ENCODE measurements at places on chromosomes 7 and 10.

DNA sequence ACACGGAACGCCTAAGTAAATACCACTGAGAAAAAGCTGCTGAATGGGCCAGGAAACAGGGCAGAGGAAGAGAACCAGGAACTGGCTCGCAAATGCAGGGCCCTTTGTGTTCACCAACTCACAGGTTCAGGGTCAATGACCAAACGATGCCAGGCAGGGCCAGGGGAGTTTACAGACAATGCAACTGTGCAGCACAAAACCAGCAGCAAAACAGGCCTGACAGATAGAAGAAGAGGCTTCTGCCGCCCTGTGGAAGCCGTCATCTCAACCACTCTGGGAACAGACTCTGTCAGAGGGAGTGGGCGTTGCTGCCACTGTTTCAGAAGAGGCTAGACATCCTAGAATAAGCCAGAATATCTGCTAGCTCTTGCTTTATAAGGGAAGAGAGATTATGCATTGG lies 117.9 kb downstream of the KMT2E start:
- no peak for DNase-seq

- no peak for DNase-seq
Observed at GRCh38 chr10:122854648-122855047, 9.0 kb upstream of the CUZD1 start.

- no peak for DNase-seq
Observed at GRCh38 chr7:110569486-110570205, 521.3 kb upstream of the LRRN3 start.

GRCh38 chr10:76033457-76034196 lies 602.2 kb downstream of the LRMDA start:
- no peak for DNase-seq

GRCh38 chr7:108382932-108383331 lies 73.3 kb downstream of the NRCAM start:
- no peak for DNase-seq

DNA sequence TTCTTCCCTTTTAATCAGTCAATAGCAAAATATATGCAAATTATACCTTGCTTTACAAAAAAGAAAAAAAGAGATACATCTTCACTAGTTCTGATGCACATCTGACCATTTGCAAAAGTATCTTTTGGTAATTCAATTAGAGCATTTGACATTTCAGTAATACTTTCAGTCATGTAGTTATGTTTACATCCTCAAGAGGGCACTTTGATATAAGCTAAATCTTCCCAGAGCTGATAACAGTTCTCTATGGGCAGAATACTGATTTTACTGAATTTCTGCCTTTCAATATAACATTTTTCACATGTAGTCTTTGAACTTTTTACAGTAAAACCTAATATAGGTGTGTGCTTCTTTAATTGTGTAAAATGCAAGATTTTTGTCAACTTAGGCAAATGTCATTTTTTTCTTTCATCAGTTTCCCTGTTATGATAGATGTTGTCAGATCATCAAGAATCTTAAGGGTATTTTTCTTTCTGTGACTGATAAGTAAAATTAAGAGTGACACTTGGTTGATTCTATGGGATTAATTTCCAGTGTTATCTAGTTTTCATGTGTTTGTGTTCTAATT lies 703.5 kb upstream of the SEMA3D start:
- DNase-seq: no peak

- no peak for DNase-seq
Observed at GRCh38 chr7:120272701-120273475, at the start of gene KCND2. Gene KCND2 (plus strand): TSS chr7:120273175.

DNA sequence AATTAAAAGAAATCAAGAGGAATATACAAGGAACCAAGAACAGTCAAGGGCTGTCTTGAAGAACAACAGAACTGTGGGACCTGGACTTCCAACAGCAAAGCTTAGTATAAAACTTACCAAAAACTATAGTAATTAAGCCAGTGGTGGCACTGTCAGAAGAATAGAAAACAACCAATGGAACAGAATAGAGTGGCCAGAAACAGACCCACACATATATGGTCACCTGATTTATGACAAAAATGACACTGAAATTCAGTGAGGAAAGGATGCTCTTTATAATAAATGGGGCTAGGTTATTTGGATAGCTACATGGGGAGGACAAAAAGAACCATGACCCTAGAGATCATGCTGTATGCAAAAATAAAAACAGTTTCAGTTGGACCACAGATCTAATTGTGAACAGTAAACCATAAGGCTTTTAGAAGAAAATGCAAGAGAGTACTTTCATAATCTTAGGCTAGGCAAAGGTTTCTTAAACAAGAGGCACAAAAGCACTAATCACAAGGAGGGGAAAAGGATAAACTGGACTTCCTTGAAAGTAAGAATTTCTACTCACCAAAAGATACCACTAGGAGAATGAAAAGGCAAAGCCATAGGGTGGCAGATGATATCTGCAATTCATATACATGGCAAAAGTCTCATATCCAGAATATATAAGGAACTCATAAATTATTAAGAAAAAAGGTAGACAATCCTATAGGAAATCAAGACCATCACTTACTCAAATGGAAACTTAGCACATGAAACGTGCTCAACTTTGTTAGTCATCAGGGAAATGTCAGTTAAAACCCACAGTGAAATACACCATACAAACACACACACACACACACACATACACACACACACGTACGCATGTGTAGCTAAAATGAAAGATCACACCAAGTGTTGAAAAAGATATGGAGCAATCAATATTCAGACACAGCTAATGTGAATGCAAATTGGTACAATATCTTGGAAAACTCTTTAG lies 20.8 kb downstream of the HYCC1 start:
- DNase-seq: no peak

DNA sequence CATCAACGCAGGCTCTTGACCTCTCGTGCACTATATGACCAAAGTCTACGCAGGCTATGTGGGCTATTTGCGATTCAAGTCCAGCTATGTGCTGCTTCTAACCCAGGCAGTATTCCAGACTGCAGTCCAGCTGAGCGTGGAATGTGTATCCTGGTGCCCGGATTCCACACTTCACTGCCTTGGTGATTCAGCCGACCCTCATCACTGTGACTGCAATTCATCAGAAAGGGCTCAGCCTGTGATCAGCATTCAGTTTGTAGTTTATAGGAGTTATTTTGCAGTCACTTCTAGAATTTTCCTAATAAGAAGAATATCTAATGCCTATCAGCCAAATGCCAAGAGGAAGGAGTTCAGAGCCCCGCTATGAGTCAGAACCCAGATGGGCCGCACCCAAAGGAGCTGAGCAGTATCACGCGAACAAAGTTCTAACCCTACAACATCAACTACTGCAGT lies 119.8 kb upstream of the LANCL2 start:
- DNase-seq: no peak

DNA sequence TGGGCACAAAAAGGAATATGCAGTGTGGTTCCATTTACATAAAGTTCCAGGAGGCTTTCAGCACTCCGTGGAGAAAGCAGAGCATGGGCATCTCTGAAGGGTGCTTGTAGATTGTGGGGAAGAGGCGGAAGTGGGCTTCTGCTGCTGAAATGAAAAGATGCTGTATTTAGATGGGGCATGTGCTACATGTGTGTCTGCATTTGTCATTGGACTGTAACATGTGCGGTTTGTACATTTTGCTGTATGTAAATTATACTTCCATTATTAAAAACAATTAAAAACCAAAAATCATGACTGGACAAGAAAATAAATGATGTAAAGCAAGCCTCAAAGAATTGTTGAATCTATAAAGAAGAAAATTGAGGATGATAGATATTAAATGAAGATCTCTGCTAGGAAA lies 334.0 kb downstream of the WDR37 start:
- DNase-seq: no peak

GRCh38 chr7:112743811-112744210 lies 46.4 kb downstream of the TMEM168 start:
- no peak for DNase-seq

DNA sequence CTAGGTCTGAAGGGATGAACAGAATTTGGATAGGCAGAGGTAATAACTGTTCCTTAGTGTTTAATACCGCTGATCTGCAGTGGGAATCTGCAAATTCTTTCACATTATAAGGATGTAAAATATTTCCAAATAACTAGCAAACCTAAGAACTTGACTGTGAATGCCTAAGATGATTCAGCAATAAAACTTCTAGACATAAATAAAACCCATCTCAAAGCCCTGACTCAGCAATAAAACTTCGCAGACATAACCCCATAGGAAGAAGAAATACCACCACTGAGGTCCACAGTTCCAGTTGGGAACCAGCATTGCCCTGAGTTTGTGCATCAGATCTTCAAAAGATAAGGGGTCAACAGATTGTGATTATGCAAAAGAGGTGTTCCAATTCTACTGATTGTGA lies 354.2 kb downstream of the GFRA1 start:
- DNase-seq: no peak

DNA sequence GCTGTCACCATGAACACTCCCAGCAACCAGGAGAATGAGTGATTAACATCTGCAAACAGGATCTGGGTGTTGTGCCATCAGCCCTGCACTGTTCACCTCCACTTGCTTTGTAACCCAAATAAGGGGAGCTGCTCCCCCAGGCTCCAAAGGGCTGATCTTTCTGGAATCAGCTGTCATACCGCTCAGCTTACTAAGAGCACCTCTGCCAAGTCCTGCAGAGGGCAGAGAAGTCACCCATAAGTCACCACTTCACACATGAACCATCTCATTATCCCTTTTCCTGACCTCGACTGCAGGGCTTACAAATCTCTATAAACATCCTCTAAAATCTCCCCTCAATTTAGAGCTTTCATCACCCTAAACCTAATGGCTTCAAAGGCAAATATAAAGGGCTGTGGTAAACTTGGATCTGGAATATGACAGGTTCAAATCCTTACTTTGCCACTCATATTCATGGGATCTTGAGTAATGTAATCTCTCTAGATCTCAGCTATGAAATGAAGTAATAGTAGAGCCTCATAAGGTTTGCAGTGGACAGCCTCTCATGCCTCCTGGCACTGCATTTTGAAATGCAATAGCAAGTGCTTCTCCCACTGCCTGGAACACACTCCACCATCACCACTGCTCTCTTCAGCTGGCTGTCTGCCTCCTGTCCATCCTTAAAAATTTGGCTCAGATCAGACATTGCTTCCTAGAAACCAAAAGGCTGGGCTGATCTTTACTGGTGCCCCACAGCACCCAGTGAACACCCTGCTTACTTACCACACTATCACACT lies 38.8 kb downstream of the ERLIN1 start:
- DNase-seq: no peak

- DNase-seq: no peak
Observed at GRCh38 chr7:1978656-1979590, 253.8 kb downstream of the MAD1L1 start.

DNA sequence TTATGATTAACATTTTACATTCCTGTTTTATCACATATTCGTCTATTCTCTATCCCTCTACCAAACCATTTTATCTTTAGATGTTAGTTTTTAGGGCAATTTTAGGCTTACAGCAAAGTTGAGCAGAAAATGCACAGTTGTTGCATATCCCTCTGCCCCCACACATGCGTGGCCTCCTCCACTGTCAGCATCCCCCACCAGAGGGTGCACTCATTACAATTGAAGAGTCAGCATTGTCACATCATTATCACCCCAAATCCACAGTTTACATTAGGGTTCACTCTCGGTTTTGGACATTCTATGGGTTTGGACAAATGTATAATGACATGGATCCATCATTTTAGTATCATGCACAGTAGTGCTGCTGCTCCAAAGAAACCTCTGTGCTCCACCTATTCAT lies 86.4 kb downstream of the WDR37 start:
- DNase-seq: no peak

DNA sequence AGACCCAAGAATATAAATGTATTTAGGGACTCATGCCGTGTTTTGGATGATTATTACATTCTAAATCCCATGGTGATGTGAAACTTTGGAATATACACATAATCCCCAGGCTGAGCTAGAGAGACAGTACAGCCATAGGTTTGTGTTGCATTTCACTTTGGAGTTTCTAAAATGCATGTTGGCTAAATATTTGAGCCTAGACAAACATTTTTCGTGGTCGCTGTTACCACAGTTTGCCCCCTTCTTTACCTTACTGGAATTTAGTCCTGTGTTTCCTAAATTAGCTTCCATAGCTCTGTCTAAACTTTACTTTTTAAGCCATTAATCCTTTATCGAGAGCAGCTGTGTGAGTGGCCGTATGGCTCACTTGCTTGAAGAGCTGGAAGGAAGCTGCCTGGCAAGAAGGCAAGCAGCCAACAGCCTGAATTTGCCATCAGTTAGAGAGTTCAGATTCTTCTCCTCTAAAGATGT lies 192.0 kb downstream of the BICC1 start:
- no peak for DNase-seq

DNA sequence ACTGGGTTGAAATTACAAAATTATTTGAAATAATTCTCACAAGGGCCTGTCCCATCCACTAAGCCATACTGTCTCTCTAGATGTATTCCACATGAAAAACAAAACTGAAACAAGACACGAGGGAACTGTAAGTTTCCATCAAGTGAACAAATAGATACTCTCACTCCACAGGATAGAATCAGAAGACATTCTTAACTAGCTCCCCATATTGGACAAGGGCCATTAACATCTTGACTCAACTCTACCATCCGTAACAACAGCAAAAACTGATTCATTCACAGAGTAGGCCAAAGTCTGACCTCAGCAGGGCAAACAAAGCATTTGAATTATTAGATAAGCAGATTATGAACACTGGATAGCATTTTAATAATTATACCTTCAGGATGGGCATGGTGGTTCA lies 29.1 kb downstream of the UBE2H start:
- no peak for DNase-seq

GRCh38 chr7:116399819-116400218 lies 99.7 kb upstream of the CAV2 start:
- no peak for DNase-seq

GRCh38 chr10:88523739-88524400 lies 59.2 kb downstream of the RNLS start:
- no peak for DNase-seq

GRCh38 chr7:28872226-28872625 lies 85.9 kb downstream of the TRIL start:
- DNase-seq: no peak

- no peak for DNase-seq
Observed at GRCh38 chr10:30096564-30096963, 37.2 kb upstream of the JCAD start.

DNA sequence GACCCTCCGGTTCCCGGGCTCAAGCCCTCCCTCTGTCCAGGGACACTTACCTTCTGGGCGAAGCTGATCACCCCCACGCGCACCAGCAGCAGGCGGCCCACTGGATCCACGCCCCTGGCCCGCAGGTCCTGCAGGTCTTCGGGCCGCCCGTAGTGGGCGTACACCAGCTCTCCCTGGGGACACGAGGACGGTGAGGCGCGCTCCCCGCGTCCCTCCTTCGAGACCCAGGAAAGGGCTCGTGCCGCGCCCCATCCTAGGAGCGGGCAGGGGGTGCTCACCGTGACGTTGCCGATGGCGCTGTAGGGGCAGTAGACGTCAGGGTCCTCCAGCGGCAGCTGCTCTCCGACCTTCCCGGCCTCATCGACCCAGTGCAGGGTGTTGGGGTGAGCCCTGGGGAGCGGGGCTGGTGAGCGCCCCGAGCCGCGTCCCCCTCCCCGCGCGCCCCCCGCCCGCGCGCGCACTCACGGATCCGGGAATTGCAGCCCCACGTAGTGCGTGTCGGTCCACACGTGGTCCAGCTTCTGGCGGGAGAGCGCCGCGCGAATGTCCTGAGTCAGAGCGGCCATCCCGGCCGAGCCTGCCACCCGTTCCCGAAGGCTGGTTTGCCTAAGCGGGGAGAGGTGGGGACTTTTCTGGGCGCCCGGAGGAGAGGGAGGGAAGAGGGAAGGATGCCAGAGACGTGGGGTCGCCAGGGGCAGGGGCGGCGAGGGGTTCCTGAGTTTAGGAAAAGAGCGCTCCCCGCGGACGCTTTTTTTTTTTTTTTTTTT lies 8.2 kb downstream of the TFR2 start:
- DNase-seq: no peak
